Progenitor cell of endocrine pancreas (in vitro differentiated cells): ENCODE measurements at places on chromosomes 11 and 22. TPM values are rescaled to one million over a fixed set of nuclear protein-coding genes. Genes with fewer than 3 reads are reported as not detected.

DRICH1 gene
- total RNA-seq: 8.6 and 11.1 TPM in 2 replicates

GRCh38 chr22:41949297-41949965, 2.5 kb upstream of the CENPM start:
- DNase-seq: no peak

- no peak for DNase-seq
Observed at GRCh38 chr22:44622679-44623078, 79.3 kb upstream of the PRR5 start.

TUB gene
- total RNA-seq: 14.9 and 16.3 TPM in 2 replicates

MMP3 gene
- not detected in 2 replicates for total RNA-seq

IL18BP gene
- total RNA-seq: 19.8 and 20.1 TPM in 2 replicates

- DNase-seq: no peak
Observed at GRCh38 chr11:57407010-57407920, 16.8 kb upstream of the PRG2 start.

GRCh38 chr11:75502138-75502537, 23.6 kb downstream of the GDPD5 start:
- DNase-seq: no peak

TAF6L gene
- total RNA-seq: 52.3 and 56.3 TPM in 2 replicates

DNA sequence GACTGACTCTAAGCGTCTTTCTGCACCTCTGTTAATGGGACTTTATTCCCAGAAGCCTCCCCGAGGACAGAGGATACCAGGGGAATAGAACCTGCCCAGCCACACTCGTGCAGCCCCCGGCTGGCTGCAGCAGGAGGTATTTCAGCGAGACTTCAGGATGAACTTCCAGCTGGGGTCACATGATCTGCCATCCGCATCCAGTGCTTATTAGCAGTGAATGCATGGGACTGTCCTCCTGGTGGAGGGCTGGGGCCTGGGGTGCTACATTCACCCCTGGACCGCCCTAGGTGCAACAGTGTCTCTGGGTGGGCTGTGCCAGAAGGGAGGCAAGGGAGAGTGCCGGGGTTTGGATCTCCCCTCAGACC, 1.6 kb downstream of the DUSP8 start:
- DNase-seq: no peak

GRCh38 chr11:42036201-42036600, 576.7 kb upstream of the LRRC4C start:
- DNase-seq: no peak

- DNase-seq: no peak
Observed at GRCh38 chr22:41305646-41306045, 4.3 kb downstream of the ZC3H7B start.

CALCA gene
- total RNA-seq: 0.47 and 0.57 TPM in 2 replicates
